ENCODE measurements at places on chromosomes 2 and 18. TPM values are rescaled to one million over a fixed set of nuclear protein-coding genes. Genes with fewer than 3 reads are reported as not detected.

CNRIP1 gene
- total RNA-seq = not detected

DNA sequence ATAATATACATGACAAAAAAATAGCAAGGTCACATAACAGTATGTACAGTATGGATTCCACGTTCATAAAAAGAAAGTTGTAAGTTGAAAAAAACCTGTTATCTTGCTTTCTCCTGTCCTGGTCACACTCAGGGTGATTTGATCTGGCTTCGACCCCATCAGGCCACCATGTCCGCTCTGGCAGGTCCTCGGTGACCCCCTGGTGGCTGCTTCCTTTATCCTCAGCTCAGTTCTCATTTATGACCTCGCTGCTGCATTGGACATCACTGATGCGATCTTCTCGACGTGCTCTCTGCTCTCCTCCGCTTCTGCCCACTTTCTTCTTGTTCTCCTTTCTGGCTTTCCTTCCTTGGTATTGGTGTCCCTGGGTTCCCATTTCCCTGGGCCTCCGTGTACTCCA is 29.7 kb downstream of the DGKD start:
- H3K27ac ChIP-seq = no peak overlapping the region
- no peak for DNase-seq
- peaks cover 90% of the 10 kb centered on the region for H3K4me1 ChIP-seq
- peak overlapping the region; percentile 86 for H3K4me3 ChIP-seq
- no peaks in the 10 kb centered on the region for H3K27me3 ChIP-seq

- peaks cover 11% of the 10 kb centered on the region for H3K27me3 ChIP-seq
- no peak for DNase-seq
- no peak overlapping the region for H3K4me3 ChIP-seq
- no peak overlapping the region for H3K27ac ChIP-seq
Observed at GRCh38 chr2:105395691-105396090, 3.2 kb downstream of the FHL2 start.

CD226 gene
- total RNA-seq = 73.7 TPM

- DNase-seq = no peak
- H3K27me3 ChIP-seq = no peaks in the 10 kb centered on the region
- H3K4me1 ChIP-seq = peaks cover 21% of the 10 kb centered on the region
- no peak overlapping the region for H3K27ac ChIP-seq
- H3K36me3 ChIP-seq = no peaks in the 10 kb centered on the region
Observed at GRCh38 chr2:168639441-168639898, 163.0 kb upstream of the NOSTRIN start.

LRATD1 gene
- not detected for total RNA-seq

- H3K4me1 ChIP-seq = no peaks in the 10 kb centered on the region
- H3K4me3 ChIP-seq = no peak overlapping the region
- H3K27ac ChIP-seq = no peak overlapping the region
- DNase-seq = no peak
- no peaks in the 10 kb centered on the region for H3K36me3 ChIP-seq
- no peaks in the 10 kb centered on the region for H3K27me3 ChIP-seq
Observed at GRCh38 chr2:133167990-133168389, 400.3 kb downstream of the NCKAP5 start.

- peak; percentile 35 for DNase-seq
- H3K27me3 ChIP-seq = no peaks in the 10 kb centered on the region
- no peaks in the 10 kb centered on the region for H3K36me3 ChIP-seq
- H3K27ac ChIP-seq = no peak overlapping the region
- H3K4me3 ChIP-seq = peak overlapping the region; percentile 66
Observed at GRCh38 chr2:54106631-54107454, 8.6 kb upstream of the ACYP2 start.

DNA sequence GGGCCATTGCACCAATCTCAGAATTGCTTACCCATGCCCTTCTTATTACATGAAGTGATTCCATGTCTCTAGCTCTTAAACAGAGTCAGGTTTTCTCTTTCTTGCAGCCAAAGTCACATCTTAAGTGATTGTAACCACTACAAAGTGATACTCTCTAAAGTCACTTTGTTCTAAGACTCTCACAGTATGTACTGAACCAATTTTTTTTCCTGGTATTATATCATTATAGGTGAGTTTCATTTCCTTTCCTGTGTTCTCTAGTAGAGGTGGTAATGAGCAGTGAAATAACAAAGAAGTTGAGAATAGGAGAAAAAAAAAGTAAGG is 66.3 kb upstream of the DARS1 start:
- peak; percentile 24 for DNase-seq
- H3K4me1 ChIP-seq = peaks cover 87% of the 10 kb centered on the region
- no peaks in the 10 kb centered on the region for H3K27me3 ChIP-seq
- peak overlapping the region; percentile 99 for H3K27ac ChIP-seq
- peaks cover 2% of the 10 kb centered on the region for H3K36me3 ChIP-seq

DNA sequence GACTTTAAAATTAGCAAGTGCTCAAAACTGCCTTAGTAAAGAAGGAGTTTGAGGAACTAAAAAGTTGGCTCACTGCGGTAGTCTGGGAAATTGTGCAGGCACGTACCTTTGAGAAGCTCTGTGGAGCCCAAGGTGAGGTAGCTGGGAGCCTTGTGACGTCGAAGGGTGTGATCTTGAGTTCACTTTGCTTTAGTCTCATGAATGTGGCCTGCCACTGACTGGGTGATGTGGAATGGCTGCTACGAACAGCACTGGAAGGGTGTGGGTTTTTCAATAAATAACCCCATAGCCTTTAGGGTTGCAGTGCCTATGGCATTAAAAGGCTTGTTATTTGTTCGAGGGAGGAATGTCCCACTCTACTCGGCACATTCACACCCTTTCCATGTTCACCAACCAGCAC is 312.3 kb downstream of the PRKCE start:
- no peaks in the 10 kb centered on the region for H3K27me3 ChIP-seq
- no peak overlapping the region for H3K27ac ChIP-seq
- no peak for DNase-seq
- no peak overlapping the region for H3K4me3 ChIP-seq
- peaks cover 16% of the 10 kb centered on the region for H3K4me1 ChIP-seq

GRCh38 chr2:188245230-188245629 is 46.4 kb upstream of the GULP1 start:
- no peaks in the 10 kb centered on the region for H3K36me3 ChIP-seq
- no peaks in the 10 kb centered on the region for H3K27me3 ChIP-seq
- H3K27ac ChIP-seq = no peak overlapping the region
- no peak overlapping the region for H3K4me3 ChIP-seq
- DNase-seq = no peak

DNA sequence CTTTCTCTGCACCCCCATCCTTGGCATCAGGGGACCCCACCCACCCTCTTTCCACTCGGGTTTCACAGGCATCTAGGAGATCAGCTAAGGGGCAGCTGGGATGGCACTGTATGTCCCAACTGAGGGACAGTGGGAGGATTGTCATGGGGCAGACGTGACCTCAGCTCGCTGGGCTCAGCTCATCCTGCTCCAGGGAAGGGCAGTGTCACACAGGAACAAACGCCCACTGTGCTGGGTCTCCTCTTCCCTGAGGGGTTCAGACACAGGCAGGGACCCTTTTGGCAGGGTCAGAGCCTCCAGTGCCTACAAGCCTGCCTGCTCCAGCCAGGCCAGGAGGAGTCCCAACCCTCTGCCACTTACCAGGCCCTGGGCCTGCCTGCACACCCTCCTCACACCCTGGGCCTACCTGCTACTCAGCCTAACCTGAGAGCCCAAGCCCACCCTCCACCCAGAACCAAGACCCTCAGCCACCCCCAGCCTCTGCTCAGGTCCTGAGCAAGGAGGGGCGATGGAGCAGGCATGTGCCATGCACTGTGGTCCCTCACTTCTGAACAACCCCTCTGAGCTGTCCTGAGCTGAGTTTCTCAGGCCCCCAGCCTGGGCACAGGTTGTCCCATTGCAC is 68.2 kb downstream of the HS1BP3 start:
- no peak for DNase-seq
- no peak overlapping the region for H3K27ac ChIP-seq
- H3K4me1 ChIP-seq = peaks cover 9% of the 10 kb centered on the region
- no peak overlapping the region for H3K4me3 ChIP-seq
- no peaks in the 10 kb centered on the region for H3K27me3 ChIP-seq

DNA sequence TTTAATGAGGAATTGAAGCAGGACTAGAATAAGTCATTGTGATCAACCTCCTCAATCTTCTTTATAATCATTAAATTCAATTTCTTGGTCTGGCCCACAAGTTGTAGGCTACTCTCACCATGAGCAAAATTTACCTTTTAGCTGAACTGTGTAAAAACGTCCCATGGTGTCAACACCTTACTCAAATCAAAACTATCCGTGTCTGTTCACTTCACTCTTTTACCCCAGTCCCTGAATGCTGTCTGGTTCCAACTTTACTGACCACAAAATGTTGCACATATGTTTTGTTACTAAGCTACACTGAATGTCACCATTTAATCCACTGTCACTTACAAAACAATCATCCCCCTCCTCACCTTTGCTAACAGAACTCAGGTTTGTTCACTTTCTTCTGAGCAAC is 951.6 kb upstream of the SLC39A10 start:
- H3K4me1 ChIP-seq = no peaks in the 10 kb centered on the region
- H3K27me3 ChIP-seq = no peaks in the 10 kb centered on the region
- no peak overlapping the region for H3K4me3 ChIP-seq
- H3K36me3 ChIP-seq = no peaks in the 10 kb centered on the region
- H3K27ac ChIP-seq = no peak overlapping the region

GRCh38 chr2:108612514-108613183 is 78.4 kb downstream of the LIMS1 start:
- H3K27ac ChIP-seq = peak overlapping the region; percentile 90
- DNase-seq = peak; percentile 77
- peak overlapping the region; percentile 31 for H3K4me3 ChIP-seq
- H3K36me3 ChIP-seq = no peaks in the 10 kb centered on the region
- no peaks in the 10 kb centered on the region for H3K27me3 ChIP-seq

GRCh38 chr2:98825020-98825350 is 94.1 kb upstream of the MGAT4A start:
- no peak overlapping the region for H3K27ac ChIP-seq
- H3K27me3 ChIP-seq = peaks cover 7% of the 10 kb centered on the region
- H3K4me1 ChIP-seq = peaks cover 37% of the 10 kb centered on the region
- no peaks in the 10 kb centered on the region for H3K36me3 ChIP-seq

- H3K27ac ChIP-seq = no peak overlapping the region
- H3K4me1 ChIP-seq = no peaks in the 10 kb centered on the region
- no peak for DNase-seq
- H3K36me3 ChIP-seq = no peaks in the 10 kb centered on the region
Observed at GRCh38 chr2:183117226-183117625, 7.0 kb upstream of the NUP35 start.

GRCh38 chr18:21179590-21180220 is 62.3 kb upstream of the GREB1L start:
- no peak overlapping the region for H3K4me3 ChIP-seq
- H3K4me1 ChIP-seq = peaks cover 7% of the 10 kb centered on the region
- no peaks in the 10 kb centered on the region for H3K36me3 ChIP-seq
- peak; percentile 50 for DNase-seq
- no peak overlapping the region for H3K27ac ChIP-seq

DNA sequence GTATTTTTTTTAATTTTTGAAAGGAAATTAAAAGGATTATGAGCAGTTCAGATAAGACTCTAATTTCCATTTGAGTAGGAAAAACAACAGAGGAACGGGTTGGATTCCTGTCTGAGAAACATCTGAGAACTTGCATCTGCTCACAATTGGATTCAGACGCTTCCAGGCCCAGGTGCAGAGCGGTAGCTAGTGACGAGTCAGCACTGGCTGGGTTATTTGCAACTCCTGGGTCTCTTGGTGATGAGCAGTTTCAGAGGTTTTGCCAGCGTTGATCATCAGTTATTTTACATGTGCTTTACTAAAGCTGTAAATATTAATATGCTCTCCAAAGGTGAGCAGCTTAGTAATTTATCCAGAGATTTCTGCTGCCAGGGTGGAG is 39.1 kb upstream of the B3GNT7 start:
- H3K27me3 ChIP-seq = no peaks in the 10 kb centered on the region
- no peaks in the 10 kb centered on the region for H3K36me3 ChIP-seq
- no peak overlapping the region for H3K4me3 ChIP-seq
- H3K27ac ChIP-seq = no peak overlapping the region

SMAD7 gene
- 21.7 TPM for total RNA-seq

GRCh38 chr2:187171318-187171717 is 276.7 kb downstream of the CALCRL start:
- H3K4me1 ChIP-seq = no peaks in the 10 kb centered on the region
- H3K27me3 ChIP-seq = no peaks in the 10 kb centered on the region
- no peak overlapping the region for H3K4me3 ChIP-seq
- DNase-seq = no peak
- H3K27ac ChIP-seq = no peak overlapping the region

GRCh38 chr2:112454586-112454985 is 21.1 kb upstream of the RGPD8 start:
- H3K4me3 ChIP-seq = no peak overlapping the region
- DNase-seq = no peak
- H3K36me3 ChIP-seq = no peaks in the 10 kb centered on the region
- no peaks in the 10 kb centered on the region for H3K4me1 ChIP-seq
- H3K27me3 ChIP-seq = no peaks in the 10 kb centered on the region

POTEJ gene
- not detected for total RNA-seq

DNA sequence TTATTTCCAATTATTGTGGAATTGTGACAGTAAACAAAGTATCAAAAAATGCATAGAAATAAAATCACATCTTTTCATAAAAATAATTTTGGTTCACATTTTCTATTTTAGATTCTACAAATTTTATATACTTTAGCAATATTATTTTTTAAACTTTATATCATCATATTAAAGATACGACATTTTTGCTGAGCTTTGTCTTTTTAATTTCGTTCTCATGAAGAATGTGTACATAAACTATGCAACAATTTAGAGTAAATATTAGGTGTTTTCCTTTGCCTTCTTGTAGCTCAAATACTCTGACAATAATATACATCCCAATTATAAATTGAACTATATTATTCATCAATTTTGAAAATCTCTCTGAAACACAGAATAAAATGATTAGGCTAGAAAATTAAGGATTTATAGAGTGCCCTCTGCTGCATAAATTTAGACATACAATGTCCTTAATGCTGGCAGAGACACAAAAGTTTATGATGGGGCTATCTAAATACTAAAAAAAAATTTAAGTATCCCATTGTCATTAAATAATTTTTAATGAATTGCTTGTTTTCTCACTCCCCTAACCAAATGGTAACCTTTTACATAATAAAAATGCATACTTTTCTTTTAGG is 45.7 kb downstream of the CCDC102B start:
- H3K36me3 ChIP-seq = no peaks in the 10 kb centered on the region
- no peaks in the 10 kb centered on the region for H3K27me3 ChIP-seq
- no peaks in the 10 kb centered on the region for H3K4me1 ChIP-seq

GRCh38 chr2:33220533-33220932 is 255.9 kb upstream of the RASGRP3 start:
- H3K4me1 ChIP-seq = peaks cover 14% of the 10 kb centered on the region
- H3K27ac ChIP-seq = no peak overlapping the region
- H3K27me3 ChIP-seq = peaks cover 31% of the 10 kb centered on the region

- H3K4me3 ChIP-seq = no peak overlapping the region
- H3K27ac ChIP-seq = no peak overlapping the region
- H3K36me3 ChIP-seq = no peaks in the 10 kb centered on the region
- no peaks in the 10 kb centered on the region for H3K4me1 ChIP-seq
- no peaks in the 10 kb centered on the region for H3K27me3 ChIP-seq
- DNase-seq = no peak
Observed at GRCh38 chr18:46452820-46453219, 204.2 kb downstream of the LOXHD1 start.

NT5C1B gene
- not detected for total RNA-seq
